ENCODE measurements at places on chromosomes 4 and X.

DNA sequence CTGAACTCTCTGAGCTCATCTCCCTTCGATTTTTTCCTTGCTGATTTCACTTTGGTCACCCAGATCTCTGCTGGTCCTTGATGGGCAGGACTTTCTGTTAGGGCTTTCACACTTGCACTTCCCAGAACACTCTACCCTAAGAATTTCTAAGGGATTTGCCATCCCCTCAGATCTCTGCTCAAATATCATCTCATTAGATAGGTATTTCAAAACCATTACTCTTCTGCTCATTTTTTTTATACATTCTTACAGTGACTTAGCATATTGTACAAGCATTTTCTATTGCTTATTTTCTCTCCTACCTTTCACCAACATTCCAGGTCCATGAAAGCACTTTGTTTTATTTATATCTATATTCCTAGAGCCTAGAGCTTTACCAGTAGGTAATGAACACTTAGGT is 913.3 kb downstream of the PDHA2 start:
- no peak for DNase-seq

- no peak for DNase-seq
These were observed at the start of gene CYBB for GRCh38 chrX:37779857-37780256. Gene CYBB, plus strand, starts transcription at chrX:37780059. Its CDS starts 19 bp downstream, at chrX:37780078.

DNA sequence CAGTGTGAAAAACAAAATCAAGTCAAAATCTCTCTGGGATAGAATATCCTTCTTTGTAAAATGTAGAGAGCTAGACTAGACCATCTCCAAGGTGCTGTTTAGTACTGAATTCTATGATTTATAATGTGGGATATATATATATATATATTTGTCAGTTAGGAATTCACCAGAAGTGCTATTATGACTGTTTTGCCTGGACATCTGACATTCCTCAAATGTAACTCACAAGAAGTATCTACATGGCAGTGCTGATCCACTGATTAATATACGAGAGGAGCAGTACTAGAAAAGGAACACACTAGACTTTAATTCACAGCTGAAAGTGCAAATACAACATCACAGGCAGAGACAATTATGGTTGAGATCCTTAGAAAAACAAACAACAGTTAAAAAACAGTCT is 208.9 kb downstream of the GBA3 start:
- DNase-seq: no peak

DNA sequence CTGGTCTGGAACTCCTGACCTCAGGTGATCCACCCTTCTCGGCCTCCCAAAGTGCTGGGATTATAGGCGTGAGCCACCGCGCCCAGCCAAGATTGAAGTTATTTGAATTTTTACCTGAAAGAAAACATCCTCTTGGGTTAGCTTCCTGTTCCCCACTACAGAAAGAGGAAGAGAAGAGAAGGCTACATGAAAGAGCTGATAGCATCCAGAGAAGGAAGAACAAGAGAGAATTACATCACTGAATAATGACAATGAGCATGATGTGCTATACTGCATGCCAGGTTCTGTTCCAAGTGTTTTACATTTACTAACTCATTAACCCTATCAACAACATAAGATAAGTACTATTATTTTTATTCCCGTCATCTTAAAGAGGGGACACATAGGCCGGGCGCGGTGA is 11.5 kb upstream of the TBC1D1 start:
- DNase-seq: no peak

DNA sequence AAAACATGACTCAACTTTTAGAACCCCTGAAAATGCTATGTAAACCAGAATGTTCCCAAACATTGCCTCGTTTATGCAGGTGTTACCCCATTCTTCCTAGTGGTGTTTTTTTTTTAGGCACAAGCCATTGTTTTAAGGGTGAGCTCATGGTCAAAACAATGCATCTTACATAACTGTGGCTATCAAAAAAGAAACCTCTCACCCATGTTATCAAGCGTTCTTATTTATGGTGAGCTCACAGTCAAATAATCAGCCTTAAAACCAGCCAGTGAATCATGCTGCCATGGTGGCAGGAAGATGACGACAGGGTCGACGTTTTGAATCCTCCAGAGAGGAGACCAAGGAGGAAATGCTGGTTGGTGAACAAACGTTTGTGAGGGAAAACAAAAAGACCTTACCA is 195.2 kb downstream of the KDR start:
- DNase-seq: no peak

- DNase-seq: no peak
These were observed 1565.4 kb downstream of the PCDH18 start for GRCh38 chr4:135966936-135967335.

- DNase-seq: no peak
These were observed 307.0 kb downstream of the ADGRL3 start for GRCh38 chr4:61507091-61507490.

DNA sequence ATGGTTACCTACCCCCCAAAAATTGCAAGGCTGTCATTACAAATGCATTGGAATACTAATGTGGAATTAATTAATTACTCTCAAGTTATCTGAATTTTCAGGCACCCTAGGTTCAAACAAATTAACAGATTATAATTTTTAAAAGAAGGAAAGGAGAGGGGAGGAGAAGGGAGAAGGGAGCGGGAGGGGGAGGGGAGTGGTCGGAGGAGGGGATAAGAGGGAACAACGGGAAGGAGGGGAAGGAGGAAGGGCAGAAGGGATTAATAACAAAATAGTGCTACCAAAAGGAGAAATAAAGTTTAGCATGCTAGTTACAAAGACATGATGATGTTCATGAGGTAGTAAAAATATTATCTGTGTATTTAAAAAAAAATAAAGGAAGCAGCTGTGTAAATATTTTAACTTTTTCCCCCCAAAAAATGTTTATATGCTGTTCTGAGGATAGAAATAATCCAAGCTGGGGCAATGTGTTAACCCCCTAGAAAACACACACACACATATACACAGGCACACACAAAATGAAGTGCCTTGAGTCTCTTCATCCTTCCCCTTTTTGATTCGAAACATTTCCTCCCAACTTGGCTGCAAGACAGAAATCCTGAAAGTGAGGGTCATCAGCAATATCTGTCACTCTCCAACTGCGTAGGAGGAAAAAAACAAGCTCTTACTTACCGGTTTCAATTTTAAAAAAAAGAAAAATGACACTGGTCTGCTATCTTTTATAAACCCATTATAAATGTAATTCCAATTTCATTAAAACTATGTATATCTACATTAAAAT is 58.8 kb downstream of the PPP3CA start:
- DNase-seq: no peak

GRCh38 chr4:160824481-160824880 is 1339.3 kb downstream of the FSTL5 start:
- no peak for DNase-seq

GRCh38 chr4:112302320-112303274 is 5.4 kb downstream of the ALPK1 start:
- DNase-seq: no peak

GRCh38 chr4:2637956-2638552 is 101.6 kb downstream of the FAM193A start:
- no peak for DNase-seq

DNA sequence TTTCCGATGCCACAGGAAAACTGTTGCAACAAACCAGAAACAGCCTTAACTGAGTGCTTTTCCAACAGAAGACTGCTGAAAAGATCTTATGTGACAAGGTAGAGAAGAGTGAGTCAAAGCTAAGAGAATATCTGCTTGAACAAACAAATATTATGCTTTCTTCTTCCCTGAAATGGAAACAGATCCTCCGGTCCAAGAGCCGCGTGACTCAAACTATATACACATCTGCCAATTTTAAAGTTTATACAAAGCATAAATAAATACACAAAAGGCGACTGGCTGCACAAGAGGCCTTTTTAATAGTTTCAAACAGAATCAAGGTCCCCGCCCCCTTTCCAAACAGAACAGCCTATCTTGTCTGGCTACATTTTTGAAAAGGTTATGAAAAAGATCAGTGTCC is 329.7 kb upstream of the F9 start:
- no peak for DNase-seq

GRCh38 chr4:23058165-23058776 is 365.5 kb downstream of the GBA3 start:
- DNase-seq: no peak

GRCh38 chr4:8148785-8149435 is 9.7 kb downstream of the ABLIM2 start:
- no peak for DNase-seq

- no peak for DNase-seq
These were observed 413.4 kb upstream of the AGA start for GRCh38 chr4:177855507-177856197.

- peak; percentile 41 for DNase-seq
These were observed 82.5 kb downstream of the HPRT1 start for GRCh38 chrX:134542485-134542884.

- no peak for DNase-seq
These were observed 4.0 kb upstream of the MSX1 start for GRCh38 chr4:4855301-4856070.

DNA sequence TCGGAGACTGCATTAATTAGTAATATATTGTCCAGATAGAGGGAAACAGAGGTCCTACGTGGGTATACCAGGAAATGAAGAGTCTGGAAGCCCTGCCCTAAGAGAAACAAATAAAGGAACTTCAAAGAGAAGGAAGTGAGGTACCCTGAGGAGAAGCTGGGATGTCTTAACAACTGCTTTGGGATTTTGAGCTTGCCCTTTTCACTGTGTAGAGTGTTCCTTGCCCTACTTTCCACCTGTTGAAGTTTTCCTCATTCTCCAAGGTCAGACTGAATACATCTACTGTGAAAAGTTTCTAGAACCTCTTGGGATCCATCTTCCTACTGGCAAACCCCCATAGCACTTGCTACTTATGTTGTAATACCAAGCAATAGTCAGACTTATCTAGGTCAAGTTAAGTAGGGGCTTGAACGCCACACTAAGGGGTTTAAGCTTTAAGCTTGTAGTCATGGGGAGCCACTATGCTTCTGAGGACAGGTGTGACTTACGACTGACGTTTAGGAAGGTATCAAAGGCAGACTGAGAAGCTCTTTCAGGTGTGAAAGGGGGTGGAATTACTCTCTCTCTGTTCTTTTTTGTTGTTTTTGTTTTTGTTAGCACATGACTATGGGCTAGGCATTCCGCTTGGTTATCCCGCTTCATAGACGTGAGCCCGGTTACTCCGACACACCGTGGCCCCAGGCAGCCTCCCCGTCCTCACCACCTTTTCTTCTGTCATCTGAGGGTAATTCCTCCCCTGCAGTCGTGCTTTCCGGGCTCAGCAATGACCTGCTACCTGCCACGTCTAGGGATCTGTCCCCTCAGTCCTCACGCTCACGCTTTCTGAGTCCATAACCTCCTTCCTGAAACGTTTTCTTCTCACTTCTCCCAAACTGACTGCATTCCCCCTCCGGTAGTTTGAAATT is 959 bp upstream of the REST start:
- no peak for DNase-seq

- no peak for DNase-seq
These were observed 62.7 kb downstream of the HTRA3 start for GRCh38 chr4:8332038-8332857.

GRCh38 chrX:29023207-29023606 is 436.0 kb downstream of the IL1RAPL1 start:
- DNase-seq: no peak

GRCh38 chr4:113327494-113327893 is 278.0 kb downstream of the ANK2 start:
- no peak for DNase-seq

DNA sequence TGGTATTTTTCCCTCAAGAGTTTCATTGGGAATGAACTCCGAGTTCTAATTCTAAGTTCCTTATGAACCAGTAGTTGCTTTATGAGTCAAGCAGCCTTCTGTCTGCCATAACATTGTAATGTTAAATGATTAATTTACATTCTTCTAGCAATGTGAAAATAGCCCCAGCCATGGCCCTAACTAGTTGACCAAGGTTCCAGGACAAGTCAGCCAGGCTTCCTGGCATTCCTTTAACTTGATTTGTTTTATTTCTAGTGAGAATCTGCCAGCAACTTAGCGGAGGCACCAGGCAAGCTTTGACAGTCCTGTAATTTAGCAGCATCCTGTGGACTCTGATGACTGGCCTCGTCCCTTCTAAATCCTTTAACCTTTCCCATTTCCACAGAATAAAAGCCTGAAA is 69.0 kb downstream of the GLRA2 start:
- DNase-seq: no peak

DNA sequence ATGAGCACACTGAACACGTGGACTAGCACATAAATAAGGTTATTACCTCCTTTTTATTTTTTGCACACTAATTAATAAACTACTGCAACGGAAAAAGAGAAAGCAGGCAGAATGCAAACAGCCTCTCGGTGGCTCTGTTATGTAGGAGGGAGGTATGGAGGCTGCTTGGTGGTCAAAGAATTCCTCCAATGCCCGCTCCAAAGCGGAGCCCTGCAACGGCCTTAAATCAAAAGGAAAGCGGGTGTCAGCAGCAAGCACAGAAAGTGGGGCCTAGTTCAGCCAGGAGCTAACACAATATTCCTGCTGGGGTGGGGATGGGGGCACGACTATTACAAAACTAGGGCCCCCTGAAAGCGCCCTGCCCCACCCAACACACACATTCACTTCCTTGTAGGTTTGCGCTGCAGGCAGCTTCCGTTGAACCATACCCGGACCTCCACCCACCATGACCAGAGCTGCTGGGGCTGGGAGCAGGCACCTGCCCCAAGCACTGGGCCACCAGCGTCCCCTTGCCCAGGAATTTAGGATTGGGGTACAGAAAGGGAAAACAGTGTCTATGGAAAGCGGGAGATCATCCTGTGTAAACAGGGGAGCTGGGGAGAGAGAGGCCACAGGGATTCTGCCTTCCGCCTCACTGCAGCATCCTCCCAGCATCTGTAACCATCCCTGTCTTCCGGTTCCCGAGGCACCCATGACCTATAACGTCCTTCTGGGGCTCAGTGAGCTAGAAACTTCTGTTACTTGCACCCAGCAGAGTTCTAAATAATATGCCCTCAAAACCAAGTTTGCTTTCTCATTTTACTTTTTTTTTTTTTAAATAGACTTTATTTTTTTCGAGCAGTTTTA is 57.1 kb upstream of the DDX3X start:
- no peak for DNase-seq

- DNase-seq: no peak
These were observed 71.0 kb downstream of the UCHL1 start for GRCh38 chr4:41327770-41328169.

DNA sequence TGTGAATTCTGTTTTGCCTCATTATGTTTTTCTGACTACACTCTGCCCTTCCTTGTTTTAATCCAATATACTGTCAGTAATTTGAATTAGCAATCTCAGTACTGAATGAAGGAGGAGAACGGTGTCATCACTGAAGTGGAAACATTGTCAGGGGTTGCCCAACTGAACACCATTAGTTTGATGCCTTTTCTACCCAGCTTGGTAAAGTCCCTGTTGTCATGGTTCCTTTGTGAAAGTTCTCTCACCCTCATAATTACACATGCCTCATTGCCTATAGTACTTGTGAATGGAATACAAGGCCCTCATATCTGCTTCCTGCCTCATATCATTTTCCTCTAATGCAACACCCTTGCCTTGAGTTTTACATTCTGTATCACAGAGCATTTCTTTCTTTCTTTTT is 76.9 kb downstream of the RRAGB start:
- no peak for DNase-seq

GRCh38 chr4:77284036-77284435 is 127.0 kb downstream of the CCNG2 start:
- no peak for DNase-seq

GRCh38 chr4:113882668-113883067 is 96.8 kb downstream of the ARSJ start:
- DNase-seq: no peak

All from Jurkat, Clone E6-1 (cell line).